ENCODE measurements at places on chromosomes 7 and 10.

DNA sequence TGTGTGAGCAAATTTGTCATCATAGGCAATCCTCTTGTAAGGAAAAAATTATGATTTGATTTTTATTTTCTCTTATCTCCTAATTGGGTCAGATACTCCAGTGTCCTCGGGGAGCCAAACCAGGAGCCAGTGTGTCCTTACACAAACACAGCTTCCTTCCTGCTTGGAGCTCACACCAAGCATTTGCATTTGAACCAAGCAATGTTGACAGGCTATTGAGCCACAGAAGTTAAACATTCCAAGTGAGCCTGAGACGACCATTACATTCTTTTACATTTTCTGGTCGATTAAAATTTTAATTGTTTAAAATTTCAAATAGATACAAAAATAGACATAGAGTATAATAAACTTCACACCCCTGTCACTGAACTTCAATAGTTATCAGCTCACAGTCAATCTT is 194.8 kb downstream of the CFTR start:
- no peak for DNase-seq

DNA sequence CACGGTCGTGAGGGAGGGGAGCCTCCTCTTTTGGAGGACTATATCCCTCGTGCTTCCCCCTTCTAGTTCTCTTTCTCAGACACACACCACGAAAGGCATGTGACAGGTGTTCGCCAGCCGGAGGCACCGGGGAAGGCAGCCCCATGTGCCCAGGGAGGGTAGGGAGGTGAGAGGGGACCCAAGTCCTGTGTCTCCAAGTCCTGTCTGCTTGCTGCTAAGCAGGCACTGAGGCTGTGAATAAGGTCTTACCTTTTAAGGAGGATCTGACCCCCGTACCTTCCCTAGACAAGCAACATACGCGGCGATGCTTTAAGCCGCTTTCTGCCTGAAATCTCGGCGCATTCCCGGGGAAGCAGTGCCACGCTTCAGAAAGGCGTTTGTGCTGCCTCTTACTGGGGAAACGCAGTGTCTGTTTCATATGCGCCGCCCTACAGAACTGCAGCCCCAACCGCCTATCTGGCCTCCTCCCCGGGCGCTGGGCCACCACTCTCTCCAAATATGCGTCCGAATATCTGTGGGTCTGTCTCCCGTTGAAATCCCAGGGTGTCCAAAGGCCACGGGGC is 770 bp downstream of the PLXNA4 start:
- DNase-seq: no peak

GRCh38 chr10:67771200-67771599 is 66.8 kb downstream of the DNAJC12 start:
- no peak for DNase-seq

GRCh38 chr10:84668186-84668763 is 339.9 kb downstream of the CCSER2 start:
- no peak for DNase-seq

DNA sequence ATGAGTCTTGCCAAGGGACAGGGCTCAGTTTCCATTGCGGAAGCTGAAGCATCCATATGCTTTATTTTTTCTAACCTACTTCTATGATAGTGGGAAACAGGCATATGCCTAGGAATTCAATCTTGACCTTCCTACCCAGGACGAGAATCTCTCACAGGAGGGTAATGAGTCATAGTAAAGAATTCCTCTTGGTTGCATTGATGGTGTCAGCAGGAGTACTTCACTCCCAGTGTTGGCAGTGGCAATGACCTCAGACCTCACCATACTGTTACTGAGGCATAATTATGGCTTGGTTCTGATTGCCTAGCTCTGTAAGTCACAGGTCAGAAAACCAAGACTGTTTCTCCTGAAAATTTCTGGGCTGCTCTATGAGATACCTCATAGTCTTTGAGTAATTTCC is 552.9 kb downstream of the ARL4A start:
- DNase-seq: no peak

- DNase-seq: no peak
These were observed 98.1 kb downstream of the MICALL2 start for GRCh38 chr7:1361016-1361755.

GRCh38 chr7:42677751-42678699 is 233.8 kb downstream of the C7orf25 start:
- no peak for DNase-seq

- no peak for DNase-seq
These were observed 115.3 kb upstream of the MYO3A start for GRCh38 chr10:25818751-25819150.

GRCh38 chr7:107890493-107890961 is 456 bp upstream of the DLD start:
- no peak for DNase-seq

GRCh38 chr10:5493691-5494090 is 5.7 kb downstream of the CALML5 start:
- no peak for DNase-seq

DNA sequence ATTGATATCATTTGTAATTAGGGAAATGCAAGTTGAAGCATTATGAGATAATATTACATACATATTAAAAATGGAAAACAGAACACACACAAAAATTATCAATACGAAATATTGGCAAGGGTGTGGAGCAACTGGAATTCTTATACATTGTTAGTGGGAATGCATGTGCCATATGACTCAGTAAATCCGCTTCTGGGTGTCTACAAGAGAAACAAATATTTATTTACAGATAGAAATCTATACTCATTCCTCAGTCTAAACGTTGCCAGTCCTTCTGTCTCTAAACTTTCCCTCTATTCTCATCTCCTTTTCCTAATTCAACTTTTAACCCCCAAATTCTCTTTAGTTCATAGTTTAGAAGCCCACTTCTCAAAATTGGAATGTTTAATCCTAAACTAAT is 170.4 kb upstream of the LRRTM3 start:
- DNase-seq: no peak

- DNase-seq: no peak
These were observed 68.1 kb upstream of the FOXK1 start for GRCh38 chr7:4613846-4614548.

DNA sequence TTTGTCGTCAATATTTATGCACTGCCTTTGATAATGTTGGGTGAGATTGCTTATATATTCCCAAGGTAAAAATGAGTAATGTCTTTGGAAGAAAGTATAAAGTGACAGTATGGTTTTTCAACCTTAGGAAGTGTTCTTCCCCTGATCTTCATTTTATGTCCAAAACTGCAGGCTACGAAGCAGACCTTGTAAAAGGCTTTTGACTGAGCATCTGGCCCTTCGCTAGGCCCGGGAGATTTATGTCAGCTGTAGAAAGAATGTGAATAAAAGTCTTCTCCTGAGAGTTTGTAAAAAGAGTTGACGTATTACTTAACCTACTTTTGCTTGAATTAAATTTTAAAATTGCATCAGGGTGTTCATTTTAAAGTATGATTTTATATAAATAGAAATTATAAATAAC is 116.8 kb downstream of the CPED1 start:
- no peak for DNase-seq

DNA sequence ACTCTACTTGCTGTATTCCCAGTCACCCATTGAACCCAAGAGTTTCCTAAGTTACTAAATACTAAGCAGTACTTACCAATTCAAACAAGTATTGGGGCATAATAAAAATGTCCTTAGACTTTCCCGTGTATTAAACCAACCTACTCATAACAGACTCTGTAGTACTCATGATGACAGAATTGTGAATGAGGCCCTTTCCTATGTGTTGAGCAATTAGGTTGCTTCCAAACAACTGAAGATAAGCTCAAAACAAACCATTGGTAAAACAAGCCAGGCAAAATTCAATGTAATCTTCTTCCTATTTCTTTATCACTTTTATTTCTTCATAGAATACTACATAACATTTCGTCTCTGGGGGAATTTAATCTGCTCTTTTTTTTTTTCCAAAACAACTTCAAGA is 106.5 kb upstream of the ANK3 start:
- no peak for DNase-seq

DNA sequence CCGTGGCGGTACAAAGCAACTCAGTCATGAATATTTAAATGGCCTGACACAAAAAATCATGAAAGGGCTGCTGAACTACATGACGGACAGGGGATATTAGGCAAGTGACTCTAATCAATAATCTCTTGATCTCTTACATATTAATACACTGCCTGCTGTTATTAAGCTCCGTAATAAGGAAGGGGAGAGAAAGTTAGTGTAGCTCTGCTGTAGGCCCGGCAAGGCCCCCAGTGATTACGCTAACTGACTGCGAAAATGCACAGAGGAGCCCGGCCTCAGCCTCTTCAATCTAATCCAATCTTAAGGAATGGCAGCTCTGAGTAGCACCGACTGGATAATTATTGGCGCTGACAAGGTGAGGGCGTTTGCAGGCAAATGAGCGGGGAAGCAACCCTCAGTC is 583.5 kb upstream of the MKI67 start:
- no peak for DNase-seq

DNA sequence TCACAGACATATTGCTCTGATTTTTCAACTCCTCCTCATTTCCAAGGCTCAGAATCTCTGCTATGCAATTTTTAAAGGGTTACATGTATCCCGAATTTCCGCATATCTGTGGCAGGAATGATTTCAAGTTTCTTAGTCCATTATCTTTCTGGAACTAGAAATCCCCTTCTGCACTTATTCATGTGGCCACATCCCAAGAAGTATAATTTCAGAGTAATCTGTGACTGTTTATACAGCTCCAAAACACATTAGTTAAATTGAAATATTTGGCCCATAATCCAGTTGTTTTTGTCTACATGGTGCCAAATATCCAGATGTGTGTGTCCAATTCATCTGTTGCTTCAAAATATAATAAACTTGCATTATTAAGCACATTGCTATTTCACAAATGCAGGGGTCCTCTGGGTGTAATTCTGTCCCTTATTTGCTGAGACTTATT is 271.2 kb downstream of the ARHGAP12 start:
- no peak for DNase-seq

GRCh38 chr10:88115968-88116367 is 252.5 kb downstream of the PTEN start:
- no peak for DNase-seq

- no peak for DNase-seq
These were observed 45.1 kb downstream of the CAMK1D start for GRCh38 chr10:12394241-12395033.

DNA sequence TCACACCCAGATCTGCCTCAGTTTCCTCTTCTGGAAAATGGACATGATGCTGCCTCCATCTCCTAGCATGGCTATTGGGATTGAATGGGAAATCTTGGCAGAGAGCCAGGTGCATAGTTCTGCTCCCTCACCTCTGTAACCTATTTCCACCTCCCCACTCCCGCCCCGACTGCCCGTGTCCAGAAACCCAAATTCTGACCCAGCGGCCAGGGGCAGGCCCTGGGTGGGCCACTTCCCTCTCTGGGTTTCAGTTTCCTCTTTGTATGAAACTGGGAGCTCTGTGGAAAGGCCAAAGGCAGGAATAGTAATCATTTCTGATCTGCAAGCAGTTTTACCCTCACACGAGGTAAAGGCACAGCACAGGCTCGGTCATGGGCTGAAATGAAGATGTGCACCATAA is 74.1 kb upstream of the DUSP5 start:
- no peak for DNase-seq

DNA sequence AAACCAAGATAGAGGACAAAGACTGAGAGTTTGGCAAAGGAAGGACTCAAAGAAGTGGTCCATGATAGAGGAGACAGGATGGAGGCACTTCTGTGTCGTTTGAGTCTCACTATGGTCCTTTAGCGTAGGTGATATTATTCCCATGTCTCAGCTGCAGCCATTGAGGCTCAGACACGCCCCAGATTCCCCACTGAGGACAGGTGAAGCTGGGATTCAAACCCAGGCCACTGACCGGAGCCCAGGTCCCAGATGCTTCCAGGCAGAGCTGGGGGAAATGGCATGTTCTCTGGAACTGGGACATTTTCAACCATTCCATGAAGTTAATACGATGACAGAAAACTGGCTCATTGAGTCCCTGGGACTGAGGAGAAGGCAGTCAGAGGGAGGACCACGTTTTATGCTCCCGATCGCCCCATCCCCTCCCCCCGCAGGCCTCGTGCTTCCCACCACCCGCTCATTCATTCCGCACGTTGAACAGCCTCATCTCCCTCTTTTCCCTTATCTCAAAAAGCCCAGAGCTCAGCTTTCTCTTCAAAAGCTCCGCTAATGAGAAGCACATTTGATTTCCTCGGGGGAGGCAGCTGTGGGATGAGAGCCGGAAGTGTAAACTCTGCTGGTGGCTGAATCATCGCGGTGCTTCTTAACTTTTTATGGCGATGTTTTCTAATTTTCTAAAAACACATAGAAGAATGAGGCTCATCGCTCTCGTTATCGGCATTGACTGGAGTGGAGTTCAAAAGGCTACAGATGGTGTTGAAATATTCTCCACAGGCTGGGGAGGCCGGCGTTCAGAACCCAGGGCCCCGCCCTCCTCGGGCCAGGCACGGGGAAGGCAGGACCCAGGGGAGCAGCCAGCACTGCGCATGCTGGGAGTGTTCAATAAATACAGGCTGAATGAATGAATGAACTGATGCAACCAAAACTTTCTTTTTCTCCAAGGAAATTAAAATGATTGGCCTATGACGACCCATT is 64.0 kb downstream of the OAT start:
- DNase-seq: no peak

GRCh38 chr10:36118314-36118713 is 476.2 kb upstream of the FZD8 start:
- no peak for DNase-seq

GRCh38 chr10:83954193-83954799 is 185.0 kb upstream of the GHITM start:
- DNase-seq: peak; percentile 4

DNA sequence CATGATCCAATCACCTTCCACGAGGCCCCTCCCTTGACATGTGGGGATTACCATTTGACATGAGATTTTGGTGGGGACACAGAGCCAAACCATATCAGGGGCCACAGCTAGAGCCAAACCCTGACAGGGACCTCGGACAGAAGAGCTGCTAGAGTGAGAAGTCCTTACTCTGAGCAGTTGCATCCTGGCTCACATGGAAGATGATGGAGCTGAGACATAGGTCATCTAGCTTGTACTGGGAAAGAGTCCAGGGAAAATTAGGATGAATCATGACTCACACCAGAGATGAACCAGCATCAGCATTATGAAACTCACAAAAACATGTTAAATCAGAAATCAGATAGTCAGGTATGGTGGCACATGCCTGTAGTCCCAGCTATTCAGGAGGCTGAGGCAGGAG is 12.8 kb upstream of the FMC1 start:
- no peak for DNase-seq

DNA sequence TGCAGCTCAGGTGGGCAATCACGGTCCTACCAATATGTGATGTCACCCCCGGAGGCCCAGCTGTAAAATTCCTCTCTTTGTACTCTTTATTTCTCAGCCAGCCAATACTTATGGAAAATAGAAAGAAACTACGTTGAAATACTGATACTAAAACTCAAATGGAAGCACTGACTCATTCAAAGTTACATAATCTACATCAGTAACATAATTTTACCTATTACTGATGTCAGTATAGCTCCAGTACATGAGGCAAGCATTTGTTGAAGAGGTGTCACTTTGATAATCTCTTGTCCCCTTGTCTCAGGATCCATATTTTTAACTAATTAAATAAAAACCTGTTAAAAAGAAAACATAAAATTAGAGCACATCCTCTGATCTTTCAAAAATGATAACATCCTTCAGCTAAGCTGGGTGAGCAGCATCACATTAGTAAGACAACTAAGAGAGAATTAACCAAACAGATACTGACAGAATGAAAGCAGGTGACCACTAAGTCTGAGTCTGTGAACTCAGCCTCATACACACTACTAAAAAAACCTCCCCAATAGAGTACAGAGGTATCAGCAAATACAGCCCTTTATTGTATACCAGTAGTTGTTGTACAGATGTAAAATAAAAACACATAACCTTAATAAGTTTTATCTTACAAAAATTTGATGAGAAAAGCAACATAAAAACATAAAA is 17.6 kb downstream of the SLC25A40 start:
- peak; percentile 27 for DNase-seq

- no peak for DNase-seq
These were observed 64.5 kb upstream of the CACNA2D1 start for GRCh38 chr7:82507976-82508677.
